ENCODE measurements at places on chromosomes 11 and 22.

GRCh38 chr11:47786373-47786772, 19.2 kb upstream of the FNBP4 start:
- no peak for DNase-seq

GRCh38 chr11:73257342-73258103, 14.6 kb upstream of the P2RY6 start:
- peak; percentile 13 for DNase-seq

- DNase-seq: no peak
Observed at GRCh38 chr11:34397120-34397519, 39.3 kb upstream of the ABTB2 start.

- no peak for DNase-seq
Observed at GRCh38 chr22:17112491-17113042, 8.6 kb downstream of the TMEM121B start.

All from uterus (tissue), 4 donors.